DMS153 (cell line): ENCODE measurements at places on chromosomes 1 and 21.

DNA sequence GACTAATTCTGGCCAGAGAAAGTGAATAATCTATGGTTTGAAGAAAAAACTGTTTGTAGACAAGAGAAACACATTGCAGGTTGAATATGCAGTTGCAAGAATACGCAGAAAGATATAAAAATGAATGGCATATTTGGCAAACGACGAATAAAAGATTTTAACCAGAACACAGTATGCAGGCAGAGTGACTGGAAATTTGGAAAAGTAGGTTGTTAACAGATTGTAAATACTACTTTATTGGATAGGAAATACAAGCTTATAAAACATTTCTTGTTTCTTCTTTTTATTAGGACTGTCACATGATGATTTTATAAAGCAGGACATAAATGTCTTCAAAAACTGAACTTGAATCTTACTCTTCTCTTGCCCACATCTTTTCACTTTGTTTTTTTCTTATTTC, 573.3 kb upstream of the PBX1 start:
- no peak for DNase-seq

- no peak for DNase-seq
Observed at GRCh38 chr1:78092643-78093042, 46.9 kb downstream of the GIPC2 start.

- DNase-seq, result no peak
Observed at GRCh38 chr21:39150877-39151276, 32.4 kb downstream of the PSMG1 start.

GRCh38 chr21:38664841-38665240, 140.9 kb upstream of the ETS2 start:
- DNase-seq, result no peak

DNA sequence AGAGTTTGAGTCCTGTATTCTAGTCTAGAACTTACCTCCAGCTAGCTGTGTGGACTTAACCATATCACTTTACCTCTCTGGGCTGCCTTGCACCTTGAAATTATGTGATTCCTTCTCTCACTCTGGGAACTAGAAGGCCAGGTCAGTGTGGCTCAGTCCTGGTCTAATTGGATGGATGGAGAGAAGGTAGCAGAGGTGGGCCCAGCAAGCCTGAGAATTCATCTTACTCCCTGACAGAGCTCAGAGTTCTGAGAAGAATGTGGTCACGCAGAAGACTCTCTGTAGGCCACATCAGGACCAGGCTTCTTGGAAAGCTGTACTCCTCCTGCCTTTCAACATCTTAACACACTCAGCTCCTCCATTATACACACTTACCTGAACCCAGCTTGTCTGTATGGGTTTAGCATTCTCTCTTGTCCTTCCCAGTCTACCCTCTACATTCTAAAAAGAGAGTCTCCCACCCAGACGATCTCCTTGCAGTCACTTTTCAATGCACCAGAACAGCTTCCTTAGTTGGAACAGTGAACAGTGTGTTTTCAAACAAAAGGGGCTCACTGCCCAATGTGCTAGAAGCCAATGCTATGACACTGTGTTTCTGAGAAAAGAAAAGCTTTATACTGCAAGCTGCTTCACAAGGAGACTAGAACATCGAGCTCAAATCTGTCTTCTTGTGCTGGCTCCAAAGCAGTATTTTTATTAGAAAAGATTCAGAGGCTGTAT, 60.5 kb downstream of the CAPN9 start:
- no peak for DNase-seq

DNA sequence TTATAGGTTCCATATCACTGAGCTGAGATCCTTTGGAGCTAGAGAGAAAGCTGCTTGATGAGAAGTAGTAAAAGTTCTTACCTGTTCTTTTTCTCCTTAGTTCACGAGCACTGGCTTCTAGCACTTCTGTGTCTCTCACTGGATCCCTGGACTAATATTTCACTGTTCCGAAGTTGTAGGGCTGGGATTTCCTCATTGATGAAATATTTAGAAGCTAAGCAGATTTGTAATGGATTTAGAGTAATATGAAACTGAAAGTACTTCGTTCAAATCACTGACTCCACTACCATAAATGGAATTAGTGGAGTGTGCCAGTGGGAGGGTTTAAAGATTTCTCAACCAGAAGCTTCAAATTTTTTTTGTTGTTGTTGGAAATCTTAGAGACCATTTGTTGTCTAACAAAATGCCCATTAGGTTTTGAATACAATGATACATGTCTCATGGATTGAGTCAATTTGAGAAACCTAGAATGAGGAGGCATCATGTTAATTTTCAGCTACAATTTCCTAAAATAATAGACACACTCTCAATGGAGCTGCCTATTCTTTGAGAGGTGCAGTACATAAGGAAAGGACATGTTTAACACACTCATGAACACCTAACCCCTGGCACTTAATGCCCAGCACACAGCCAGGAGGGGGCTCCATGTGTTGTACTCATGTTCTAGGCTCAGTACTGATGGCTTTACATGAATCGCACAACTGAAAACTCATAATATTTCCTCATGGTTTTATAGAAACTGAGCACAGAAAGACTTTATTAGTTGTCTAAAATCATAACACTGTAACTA, at the start of gene GBP1:
TSS of gene GBP1 (minus strand) at position 130 of the 790 bp plus-strand sequence. CDS start 1,974 bp downstream, outside the sequence.
- no peak for DNase-seq

DNA sequence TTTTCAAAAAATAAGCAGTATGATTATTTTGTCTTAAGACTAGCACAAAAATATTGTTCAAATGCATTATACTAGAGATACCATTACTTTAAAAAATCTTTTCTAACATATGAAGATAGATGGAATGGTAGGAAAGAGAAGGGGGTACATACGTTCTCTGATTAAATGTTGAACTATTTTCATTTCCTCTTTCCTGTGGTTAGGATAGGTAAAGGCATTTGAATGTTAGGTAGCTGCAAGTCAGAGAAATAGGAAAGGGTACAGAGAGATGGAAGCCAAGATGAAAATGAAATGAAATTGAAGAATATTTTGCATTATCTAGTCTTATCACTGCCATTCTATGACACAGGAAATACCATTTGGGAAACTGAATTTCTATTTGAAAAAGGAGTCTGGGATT, 28.3 kb downstream of the TLCD4 start:
- DNase-seq, result no peak

DNA sequence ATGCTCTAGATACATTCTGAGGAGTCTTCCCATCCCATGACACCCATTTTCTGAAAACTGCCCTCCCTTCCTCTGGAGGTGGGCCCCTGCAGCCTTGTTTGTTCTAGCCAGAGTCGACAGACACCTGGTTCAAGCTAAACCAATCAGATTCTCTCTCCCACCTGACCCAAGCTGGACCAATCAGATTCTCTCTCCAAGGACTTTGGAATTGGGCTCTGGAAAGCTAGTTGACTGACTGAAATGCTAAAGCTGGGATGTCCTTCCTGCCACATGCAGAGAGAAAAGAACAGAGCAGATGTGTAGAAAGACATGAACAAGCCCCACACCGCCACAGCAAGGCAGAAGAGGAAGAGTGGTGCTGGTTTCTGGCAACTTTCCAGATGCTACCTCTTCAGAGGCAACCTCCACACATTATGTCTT, 24.6 kb downstream of the ASAP3 start:
- no peak for DNase-seq

DNA sequence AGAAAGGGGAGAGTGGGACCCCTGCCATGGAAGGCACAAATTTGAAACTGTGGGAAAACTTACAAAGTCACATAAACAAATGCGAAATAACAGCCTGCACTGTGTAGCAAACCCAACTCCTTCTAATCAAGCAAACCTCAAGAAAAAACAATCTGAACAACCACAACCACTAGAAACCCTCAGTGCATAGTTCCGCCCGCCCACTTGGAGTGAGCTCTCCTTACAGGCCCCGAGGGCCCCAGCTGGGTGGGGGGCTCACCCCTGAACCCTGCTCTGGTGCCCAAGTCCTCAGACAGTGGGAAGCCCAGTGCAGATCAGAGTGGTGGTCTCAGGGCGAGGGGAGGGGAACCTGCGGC, 931 bp upstream of the MXRA8 start:
- no peak for DNase-seq

- DNase-seq, result no peak
Observed at GRCh38 chr1:2019571-2020309, 595 bp downstream of the GABRD start.

DNA sequence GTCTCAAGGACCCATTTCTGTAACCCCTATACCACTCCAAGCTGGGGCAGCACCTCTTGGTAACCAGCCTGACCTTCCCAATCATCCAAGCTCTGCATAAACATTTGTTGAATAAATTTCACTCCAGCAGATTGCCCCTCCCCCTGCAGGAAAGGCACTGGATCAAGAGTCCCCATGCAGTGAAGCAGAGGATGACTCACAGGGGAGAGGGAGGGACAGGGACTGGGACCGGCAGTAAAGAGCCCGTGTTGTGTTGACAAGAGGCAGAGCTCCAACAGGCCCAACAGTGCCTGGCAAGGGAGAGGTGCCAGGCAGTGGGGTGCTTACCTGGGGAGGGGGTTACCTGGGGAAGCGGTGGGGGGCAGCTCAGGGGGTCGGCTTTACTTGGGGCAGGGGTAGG, 32.3 kb downstream of the SLC9A1 start:
- peak; percentile 90 for DNase-seq

GRCh38 chr1:212288615-212289014, 3.4 kb downstream of the PPP2R5A start:
- DNase-seq, result no peak

DNA sequence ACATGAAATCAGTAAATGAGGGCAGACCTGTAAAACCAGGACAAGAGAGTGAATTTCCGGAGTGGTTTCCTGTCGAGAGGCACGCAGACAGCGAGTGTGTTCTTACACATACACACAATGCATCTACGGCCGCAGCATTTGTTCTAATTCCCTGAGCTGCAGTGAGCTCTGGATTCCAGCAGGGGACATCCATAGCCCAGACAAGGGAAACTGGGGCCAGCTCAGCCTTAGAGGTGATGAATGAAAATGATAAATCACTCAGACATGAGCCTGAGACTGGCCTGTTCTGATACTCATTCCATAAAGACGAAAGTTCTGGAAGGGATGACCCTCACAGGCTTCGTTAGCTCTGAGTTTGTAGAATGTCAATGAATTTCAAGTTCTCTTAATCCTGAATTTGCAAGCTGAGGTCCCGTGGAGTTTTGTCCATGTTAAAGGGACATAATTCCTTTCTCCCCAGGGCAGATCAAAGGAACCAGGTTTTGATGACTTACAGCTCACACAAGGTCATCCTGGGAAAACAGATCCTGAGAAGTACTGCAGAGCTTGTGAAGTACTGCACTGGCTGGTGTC, 207.9 kb upstream of the C1orf87 start:
- peak; percentile 91 for DNase-seq

DNA sequence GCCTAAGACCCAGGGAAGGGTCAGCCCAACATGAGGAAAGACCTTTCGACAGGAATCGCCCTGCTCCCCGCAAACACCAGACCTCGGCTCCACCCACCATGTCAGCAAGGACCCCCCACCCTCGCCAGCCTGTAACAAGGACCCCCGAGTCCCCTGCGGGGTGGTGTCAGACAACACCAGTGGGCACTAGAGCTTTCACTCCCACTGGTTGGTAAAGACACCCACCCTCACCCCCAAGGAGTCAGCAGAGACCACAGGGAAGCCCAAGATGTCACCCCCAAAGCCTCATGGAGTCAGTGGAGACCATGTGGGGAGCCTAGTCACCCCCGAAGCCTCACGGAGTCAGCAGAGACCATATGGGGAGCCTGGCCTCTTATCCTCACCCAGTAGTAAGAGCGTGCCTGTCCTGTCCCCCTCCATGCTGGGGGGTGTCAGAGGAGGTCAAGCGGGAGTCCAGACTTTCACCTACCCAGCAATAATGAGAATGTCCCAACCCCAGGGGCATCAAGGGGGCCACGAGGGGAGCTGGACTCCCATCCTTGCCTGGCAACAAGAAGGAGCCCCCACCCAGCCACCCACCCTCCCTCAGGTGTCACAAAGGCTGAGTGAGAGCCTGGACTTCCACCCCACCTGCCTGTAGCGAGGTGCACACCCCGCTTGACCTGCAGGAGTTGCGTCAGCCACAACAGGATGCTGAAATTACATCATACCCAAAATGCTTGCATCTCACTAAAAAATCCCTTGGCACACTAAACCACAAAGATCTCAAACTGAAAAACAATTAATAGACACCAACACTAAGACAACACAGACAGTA, 24.8 kb downstream of the SLC19A1 start:
- DNase-seq, result no peak

GRCh38 chr1:114320586-114320985, 166.9 kb upstream of the SYT6 start:
- no peak for DNase-seq

- DNase-seq, result peak; percentile 17
Observed at GRCh38 chr1:174815036-174815435, 184.7 kb upstream of the CACYBP start.
